ENCODE measurements at places on chromosomes 4 and X.

DNA sequence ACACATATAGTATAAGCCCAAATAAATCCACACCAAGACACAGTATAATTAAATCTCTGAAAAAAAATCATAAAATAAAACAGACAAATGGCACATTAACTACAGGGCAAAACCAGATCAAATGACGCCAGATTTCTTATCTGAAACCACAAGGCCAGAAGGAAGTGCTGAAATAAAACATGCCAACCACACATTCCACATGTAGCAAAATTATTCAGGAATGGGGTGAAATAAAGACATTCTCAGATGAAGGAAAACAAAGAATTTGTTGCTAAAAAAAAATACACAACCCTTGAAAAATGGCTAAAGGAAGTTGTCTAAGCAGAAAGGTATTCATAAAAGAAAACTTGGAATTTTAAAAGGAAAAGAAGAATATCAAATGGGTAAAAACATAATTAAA is 4.5 kb upstream of the DCAF12L1 start:
- DNase-seq = no peak

- DNase-seq = peak; percentile 32
Measured at GRCh38 chr4:10893395-10893794, 208.8 kb upstream of the CLNK start.

GRCh38 chrX:75963774-75964173 is 178.7 kb upstream of the MAGEE2 start:
- no peak for DNase-seq

- DNase-seq = no peak
Measured at GRCh38 chr4:84648178-84648577, 65.3 kb downstream of the CDS1 start.

- no peak for DNase-seq
Measured at GRCh38 chr4:85792376-85793232, 317.7 kb downstream of the ARHGAP24 start.

DNA sequence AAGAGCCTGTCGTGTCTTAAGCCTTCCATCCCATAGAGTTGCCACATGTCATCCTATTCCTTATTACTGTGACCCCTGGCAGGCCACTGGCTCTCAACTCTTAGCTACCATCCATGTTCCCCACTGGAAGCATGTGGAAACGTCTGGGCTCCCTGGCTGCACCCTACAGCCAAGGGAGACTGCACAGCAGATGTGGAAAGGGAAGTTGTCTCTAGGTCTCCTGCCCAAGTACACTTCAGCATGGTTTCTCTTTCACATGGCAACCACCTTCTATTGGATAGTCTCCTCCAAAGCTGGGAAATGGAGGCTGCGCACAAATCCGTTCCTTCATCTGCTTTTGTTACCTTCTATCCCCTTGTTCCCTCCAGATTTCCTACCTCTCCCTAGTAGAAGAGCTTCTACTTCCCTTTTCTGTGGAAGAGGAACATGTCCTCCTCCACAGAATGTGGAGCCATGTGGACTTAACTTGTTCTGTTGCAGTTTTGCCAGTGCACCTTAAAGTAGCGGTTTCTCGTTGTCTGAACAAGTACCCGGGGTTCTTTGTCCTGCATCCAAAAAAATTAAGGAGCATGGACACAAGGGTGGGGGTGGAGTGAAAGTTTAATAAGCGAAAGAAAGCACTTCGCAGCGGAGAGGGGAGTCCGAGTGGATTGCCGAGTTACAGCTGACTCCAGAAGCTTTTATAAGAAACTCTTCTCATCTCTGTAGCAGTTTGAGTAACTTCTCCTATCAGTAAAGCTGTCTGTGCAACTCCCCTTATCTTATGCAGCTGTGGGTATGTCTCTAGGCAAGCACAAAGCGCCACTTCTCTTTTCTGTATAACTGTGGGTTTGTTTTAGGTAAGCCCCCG is 52.5 kb downstream of the HMGB2 start:
- no peak for DNase-seq

Measured in H9 (cell line).